ENCODE measurements at places on chromosomes 3 and 15. TPM values are rescaled to one million over a fixed set of nuclear protein-coding genes. Genes with fewer than 3 reads are reported as not detected.

The TGM5 gene
- not detected for total RNA-seq

The THAP10 gene
- 3.1 TPM for total RNA-seq

- H3K4me3 ChIP-seq = no peak overlapping the region
- no peak overlapping the region for H3K27ac ChIP-seq
- H3K27me3 ChIP-seq = no peaks in the 10 kb centered on the region
- peaks cover under 1% of the 10 kb centered on the region for H3K4me1 ChIP-seq
- H3K36me3 ChIP-seq = no peaks in the 10 kb centered on the region
- no peak for DNase-seq
Observed at GRCh38 chr15:101483462-101483861, 6.0 kb downstream of the PCSK6 start.

The SLC51B gene
- 0.85 TPM for total RNA-seq

DNA sequence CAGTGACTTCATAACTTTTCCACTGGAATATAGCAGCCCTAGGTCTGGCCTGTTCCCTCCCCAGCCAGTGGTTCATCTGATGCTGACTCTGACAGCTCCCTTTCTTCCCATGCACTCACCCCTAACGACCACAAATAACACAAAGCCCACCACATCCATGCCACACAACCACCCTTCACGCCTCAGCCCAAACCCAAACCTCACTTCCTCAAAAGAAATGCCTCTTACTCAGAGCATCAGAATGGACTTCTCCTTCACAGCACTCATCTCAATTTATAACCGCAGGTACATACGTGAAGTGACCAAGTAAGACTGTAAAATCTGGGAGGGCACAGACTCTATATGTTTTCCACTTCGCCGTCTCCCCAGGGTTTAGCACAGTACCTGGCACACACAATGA lies 1.1 kb downstream of the RBSN start:
- peaks cover 13% of the 10 kb centered on the region for H3K4me1 ChIP-seq
- DNase-seq = no peak
- no peak overlapping the region for H3K27ac ChIP-seq

The SPTBN5 gene
- total RNA-seq = 1.6 TPM

The DNAJC13 gene
- 34.5 TPM for total RNA-seq

The FAM162A gene
- 19.2 TPM for total RNA-seq

GRCh38 chr15:31571676-31572075 lies 245.0 kb downstream of the KLF13 start:
- no peak overlapping the region for H3K4me3 ChIP-seq
- no peaks in the 10 kb centered on the region for H3K36me3 ChIP-seq
- H3K27ac ChIP-seq = no peak overlapping the region

GRCh38 chr15:86355801-86356200 lies 276.1 kb downstream of the AGBL1 start:
- DNase-seq = peak; percentile 17
- H3K27ac ChIP-seq = no peak overlapping the region
- H3K4me3 ChIP-seq = no peak overlapping the region
- no peaks in the 10 kb centered on the region for H3K36me3 ChIP-seq
- H3K27me3 ChIP-seq = no peaks in the 10 kb centered on the region
- H3K4me1 ChIP-seq = no peaks in the 10 kb centered on the region

DNA sequence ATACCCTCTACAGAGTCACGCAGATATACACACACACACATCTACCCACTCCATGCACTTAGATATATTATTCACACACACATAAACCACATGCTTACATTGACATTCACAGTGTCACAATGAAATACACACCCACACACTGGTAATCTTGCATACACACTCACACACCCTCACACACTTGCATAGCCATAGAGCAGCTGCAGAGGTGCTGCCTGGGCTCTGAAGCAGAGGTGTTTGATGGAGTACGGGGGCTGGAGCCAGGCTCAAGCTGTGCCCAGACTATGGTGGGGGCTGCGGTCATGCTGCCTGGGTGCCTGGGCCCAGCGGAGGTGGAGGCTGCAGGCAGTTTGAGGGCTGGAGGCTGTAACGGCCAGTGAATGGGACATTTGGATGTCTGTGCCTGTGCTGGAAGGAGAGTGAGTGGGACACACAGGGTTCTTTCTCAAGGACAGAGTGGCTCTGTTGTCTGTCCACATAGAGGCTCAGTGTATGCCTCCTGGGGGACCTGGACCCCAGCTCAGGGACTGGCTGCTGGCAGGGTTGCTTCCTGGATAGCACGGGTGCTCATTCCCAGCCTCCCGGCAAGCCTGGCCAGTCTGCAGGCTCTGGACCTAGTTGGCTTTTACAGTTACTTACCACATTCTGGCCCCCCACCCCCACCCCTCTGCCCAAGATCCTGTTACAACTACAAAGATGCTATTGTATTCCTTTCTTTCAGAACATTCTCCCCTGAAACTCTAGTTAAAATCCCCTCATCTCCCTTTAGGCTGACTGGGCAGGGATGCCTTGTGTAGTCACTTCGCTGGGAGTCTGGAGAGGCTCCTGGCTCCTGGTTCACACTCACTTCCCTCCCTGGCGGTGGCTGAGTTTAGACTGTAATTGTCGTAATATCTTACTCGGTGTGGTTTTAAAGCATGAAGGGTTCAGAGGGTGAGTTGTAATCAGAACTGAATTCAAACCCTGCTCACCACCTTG lies 12.5 kb downstream of the GASK1A start:
- DNase-seq = no peak
- no peak overlapping the region for H3K27ac ChIP-seq
- peaks cover 3% of the 10 kb centered on the region for H3K4me1 ChIP-seq
- no peaks in the 10 kb centered on the region for H3K27me3 ChIP-seq
- H3K4me3 ChIP-seq = no peak overlapping the region

GRCh38 chr3:155242342-155242741 lies 51.1 kb downstream of the STRIT1 start:
- DNase-seq = no peak
- no peaks in the 10 kb centered on the region for H3K36me3 ChIP-seq
- H3K4me3 ChIP-seq = no peak overlapping the region
- no peaks in the 10 kb centered on the region for H3K27me3 ChIP-seq
- H3K27ac ChIP-seq = no peak overlapping the region

The P2RY1 gene
- 20.2 TPM for total RNA-seq

- no peak overlapping the region for H3K27ac ChIP-seq
- H3K36me3 ChIP-seq = no peaks in the 10 kb centered on the region
- H3K4me3 ChIP-seq = no peak overlapping the region
- no peaks in the 10 kb centered on the region for H3K4me1 ChIP-seq
- no peak for DNase-seq
Observed at GRCh38 chr3:34008836-34009809, 210.7 kb downstream of the PDCD6IP start.

GRCh38 chr3:38549486-38549885 lies 53.3 kb downstream of the EXOG start:
- no peak overlapping the region for H3K4me3 ChIP-seq
- DNase-seq = no peak
- no peaks in the 10 kb centered on the region for H3K4me1 ChIP-seq
- H3K27ac ChIP-seq = peak overlapping the region; percentile 6

GRCh38 chr3:4021162-4021561 lies 221.9 kb downstream of the LRRN1 start:
- peaks cover 1% of the 10 kb centered on the region for H3K4me1 ChIP-seq
- no peak overlapping the region for H3K27ac ChIP-seq
- no peaks in the 10 kb centered on the region for H3K27me3 ChIP-seq
- H3K4me3 ChIP-seq = no peak overlapping the region

The A4GNT gene
- total RNA-seq = not detected

DNA sequence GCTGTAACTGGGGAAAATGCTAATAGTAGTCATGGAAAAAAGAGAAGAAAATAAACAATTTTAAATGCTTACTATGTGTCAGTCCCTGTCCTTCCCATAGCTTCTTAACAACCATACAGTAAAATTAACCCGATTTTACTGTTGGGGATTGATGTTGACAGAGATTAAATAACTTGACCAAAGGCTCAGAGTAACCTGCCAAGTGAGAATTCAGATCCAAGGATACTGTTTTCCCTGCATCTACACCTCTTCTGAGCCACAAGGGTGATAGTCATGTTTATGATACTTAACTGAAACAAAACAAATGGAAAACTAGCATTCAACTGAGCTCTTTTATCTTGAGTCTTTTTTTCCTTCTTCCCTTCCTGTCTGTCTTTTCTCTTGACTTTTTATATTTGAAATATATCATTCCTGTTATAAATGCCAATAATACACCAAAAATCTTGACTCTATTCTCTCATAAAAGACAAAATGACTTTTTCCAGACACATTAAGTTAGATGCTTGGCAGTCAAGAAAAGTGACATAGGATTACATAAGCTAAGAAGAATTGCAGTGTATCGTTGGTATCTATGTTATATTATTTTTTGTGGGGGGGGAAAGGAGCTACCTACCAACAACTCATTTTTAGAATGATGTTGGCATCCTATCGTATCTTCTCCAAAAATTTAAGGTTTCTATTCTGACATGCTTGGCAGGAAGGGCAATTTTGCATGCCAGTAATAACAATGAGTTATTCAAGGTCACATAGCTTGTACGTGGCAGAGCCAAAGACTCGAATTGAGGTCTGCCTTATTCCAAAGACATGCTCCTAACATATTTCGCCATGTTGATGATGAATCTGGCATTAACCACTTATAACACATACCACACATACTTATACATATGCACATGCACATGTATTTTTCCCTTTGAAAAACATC lies 306.6 kb upstream of the KCNH8 start:
- no peak overlapping the region for H3K27ac ChIP-seq
- no peaks in the 10 kb centered on the region for H3K4me1 ChIP-seq
- H3K27me3 ChIP-seq = no peaks in the 10 kb centered on the region
- no peak overlapping the region for H3K4me3 ChIP-seq
- no peak for DNase-seq

The KLHL40 gene
- not detected for total RNA-seq

The APBA2 gene
- 5.2 TPM for total RNA-seq

The EIF2B5 gene
- 32.5 TPM for total RNA-seq

GRCh38 chr3:190644766-190645165 lies 130.9 kb downstream of the IL1RAP start:
- no peak overlapping the region for H3K27ac ChIP-seq
- no peak overlapping the region for H3K4me3 ChIP-seq
- peaks cover 20% of the 10 kb centered on the region for H3K36me3 ChIP-seq
- H3K27me3 ChIP-seq = no peaks in the 10 kb centered on the region

The ALG1L2 gene
- total RNA-seq = not detected

The TRIM42 gene
- not detected for total RNA-seq

DNA sequence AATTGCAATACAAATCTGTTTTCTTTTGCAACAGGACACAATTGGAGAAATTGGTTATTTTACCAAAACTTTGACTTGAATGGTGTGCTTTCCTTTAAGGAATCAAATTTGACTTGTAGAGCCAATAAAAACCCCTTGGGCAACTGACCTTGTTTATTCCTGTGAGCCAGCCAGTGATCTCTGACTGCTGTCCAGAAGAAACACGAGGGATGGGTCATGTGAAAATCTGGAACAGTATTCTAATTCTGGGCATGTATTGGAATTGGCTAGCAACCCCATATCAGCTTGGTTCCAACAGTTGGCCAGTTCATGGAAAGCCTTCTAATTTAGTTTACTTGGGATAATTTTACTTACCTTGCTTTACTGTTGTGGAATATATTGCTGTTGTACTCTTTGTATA lies 19.1 kb upstream of the HHATL start:
- no peaks in the 10 kb centered on the region for H3K36me3 ChIP-seq
- no peaks in the 10 kb centered on the region for H3K4me1 ChIP-seq
- no peak for DNase-seq
- H3K4me3 ChIP-seq = no peak overlapping the region
- no peaks in the 10 kb centered on the region for H3K27me3 ChIP-seq

The OGG1 gene
- total RNA-seq = 31.2 TPM

- no peaks in the 10 kb centered on the region for H3K4me1 ChIP-seq
- H3K27ac ChIP-seq = no peak overlapping the region
Observed at GRCh38 chr3:16067837-16068471, 106.5 kb upstream of the GALNT15 start.

- no peak for DNase-seq
- no peaks in the 10 kb centered on the region for H3K36me3 ChIP-seq
- no peaks in the 10 kb centered on the region for H3K4me1 ChIP-seq
Observed at GRCh38 chr3:153129866-153130265, 32.2 kb upstream of the RAP2B start.

DNA sequence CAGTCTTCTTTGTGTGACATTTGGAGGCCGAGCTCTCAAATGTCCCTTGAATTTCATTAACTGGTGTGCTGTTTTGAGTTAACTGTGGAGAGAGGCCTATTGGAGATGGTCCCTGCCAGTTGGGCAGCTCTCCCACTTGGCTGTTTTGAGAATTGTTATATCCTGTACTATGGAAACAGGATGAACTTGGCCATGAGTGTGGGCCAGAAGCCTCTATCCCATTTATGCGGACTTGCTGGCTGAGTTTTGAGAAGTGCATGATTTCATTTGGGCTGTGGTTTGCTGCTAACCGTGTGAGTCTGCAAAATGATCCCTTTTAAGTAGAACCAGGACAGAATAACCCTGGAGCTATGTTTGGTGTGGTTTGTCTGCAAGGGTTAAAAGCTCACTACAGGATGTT lies 366.0 kb downstream of the PTPRG start:
- peak; percentile 97 for DNase-seq
- H3K4me3 ChIP-seq = no peak overlapping the region
- H3K27me3 ChIP-seq = no peaks in the 10 kb centered on the region

- no peak for DNase-seq
- no peaks in the 10 kb centered on the region for H3K27me3 ChIP-seq
- no peak overlapping the region for H3K27ac ChIP-seq
- no peaks in the 10 kb centered on the region for H3K36me3 ChIP-seq
- no peak overlapping the region for H3K4me3 ChIP-seq
Observed at GRCh38 chr3:158221426-158221825, 111.5 kb downstream of the RSRC1 start.

GRCh38 chr3:183823963-183824362 lies 1.4 kb downstream of the MAP6D1 start:
- H3K4me1 ChIP-seq = no peaks in the 10 kb centered on the region
- no peak overlapping the region for H3K27ac ChIP-seq
- no peak for DNase-seq
- peaks cover 4% of the 10 kb centered on the region for H3K36me3 ChIP-seq
- H3K27me3 ChIP-seq = no peaks in the 10 kb centered on the region

The C3orf49 gene
- not detected for total RNA-seq

DNA sequence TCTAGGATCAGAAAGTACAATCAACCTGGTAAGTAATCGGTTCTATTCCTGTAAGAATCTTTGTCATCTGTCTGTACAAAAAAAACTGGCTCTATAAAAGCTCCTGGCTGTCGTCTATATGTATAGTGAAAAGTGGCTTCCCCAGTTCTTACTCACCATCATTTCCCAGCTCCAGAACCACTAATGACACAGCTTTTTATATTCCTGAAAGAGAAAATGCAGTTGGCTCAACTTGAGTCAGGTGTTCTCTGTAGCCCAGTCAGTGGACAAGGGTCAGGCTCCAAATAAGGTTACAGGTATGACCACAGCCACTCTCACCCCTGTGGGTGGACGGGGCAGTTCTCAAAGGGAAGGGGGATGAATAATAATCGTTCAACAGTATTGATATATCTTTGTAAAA lies 85.1 kb downstream of the AP4E1 start:
- no peaks in the 10 kb centered on the region for H3K27me3 ChIP-seq
- H3K4me3 ChIP-seq = no peak overlapping the region
- no peak overlapping the region for H3K27ac ChIP-seq
- no peaks in the 10 kb centered on the region for H3K36me3 ChIP-seq
- H3K4me1 ChIP-seq = no peaks in the 10 kb centered on the region
- no peak for DNase-seq

The DLL4 gene
- total RNA-seq = 17.9 TPM

Data from lung (tissue), 17 donors.